Nasal cavity respiratory epithelium epithelial cell of viscerocranial mucosa (primary cell): ENCODE measurements at places on chromosomes 2 and 18. TPM values are rescaled to one million over a fixed set of nuclear protein-coding genes. Genes with fewer than 3 reads are reported as not detected.

WNT6 gene
- total RNA-seq, result not detected in 2 replicates

IL36B gene
- total RNA-seq, result under 0.01 TPM in 1 of 2 replicates, not detected in the other

CCDC68 gene
- 2.4 and 8.5 TPM in 2 replicates for total RNA-seq

ZSWIM2 gene
- total RNA-seq, result not detected in 2 replicates

KRCC1 gene
- total RNA-seq, result 13.0 and 26.5 TPM in 2 replicates

GRB14 gene
- 2.6 and 3.1 TPM in 2 replicates for total RNA-seq

PRKRA gene
- 61.2 and 63.9 TPM in 2 replicates for total RNA-seq

WNT10A gene
- total RNA-seq, result 1.0 and 7.5 TPM in 2 replicates

AQP4 gene
- total RNA-seq, result 0.14 TPM in 1 of 2 replicates, not detected in the other

SULT1C3 gene
- total RNA-seq, result not detected in 2 replicates

ICOS gene
- total RNA-seq, result not detected in 2 replicates

SNRNP27 gene
- total RNA-seq, result 36.9 and 37.9 TPM in 2 replicates

MBD5 gene
- 9.9 and 21.4 TPM in 2 replicates for total RNA-seq

MTCL1 gene
- 17.8 and 37.7 TPM in 2 replicates for total RNA-seq

SOWAHC gene
- 81.3 and 97.8 TPM in 2 replicates for total RNA-seq

FAM161A gene
- total RNA-seq, result 1.0 and 1.8 TPM in 2 replicates

LOXHD1 gene
- total RNA-seq, result under 0.01 TPM in 1 of 2 replicates, not detected in the other

SLC11A1 gene
- total RNA-seq, result 0.34 and 0.64 TPM in 2 replicates

SATB2 gene
- total RNA-seq, result 0.68 and 3.5 TPM in 2 replicates

ANAPC1 gene
- total RNA-seq, result 74.8 and 97.5 TPM in 2 replicates

PSD4 gene
- 14.4 and 29.4 TPM in 2 replicates for total RNA-seq

PLCL1 gene
- total RNA-seq, result under 0.01 TPM in 2 replicates

LRRC30 gene
- total RNA-seq, result not detected in 2 replicates

RNF152 gene
- total RNA-seq, result 24.6 and 76.5 TPM in 2 replicates

RALB gene
- 53.3 and 72.5 TPM in 2 replicates for total RNA-seq

CRYGC gene
- total RNA-seq, result not detected in 2 replicates

BCL11A gene
- total RNA-seq, result 2.1 and 14.9 TPM in 2 replicates

DOK6 gene
- total RNA-seq, result 0.07 TPM in 1 of 2 replicates, not detected in the other

CCDC121 gene
- 0.68 and 1.2 TPM in 2 replicates for total RNA-seq

DSC3 gene
- total RNA-seq, result 362 and 394 TPM in 2 replicates

PIEZO2 gene
- total RNA-seq, result 0.07 TPM in 1 of 2 replicates, not detected in the other

UGT1A4 gene
- under 0.01 and 1.8 TPM in 2 replicates for total RNA-seq

ACOXL gene
- total RNA-seq, result not detected in 2 replicates

ARHGAP28 gene
- total RNA-seq, result under 0.01 and 6.0 TPM in 2 replicates

STEAP3 gene
- 8.9 and 68.3 TPM in 2 replicates for total RNA-seq

LPIN1 gene
- total RNA-seq, result 15.7 and 16.1 TPM in 2 replicates

FOXD4L1 gene
- under 0.01 and 0.21 TPM in 2 replicates for total RNA-seq

C2orf49 gene
- total RNA-seq, result 28.3 and 38.6 TPM in 2 replicates

SERPINB12 gene
- 0.28 and 0.34 TPM in 2 replicates for total RNA-seq

CMPK2 gene
- total RNA-seq, result 0.34 and 0.57 TPM in 2 replicates

ALKAL2 gene
- not detected in 2 replicates for total RNA-seq

MC5R gene
- total RNA-seq, result not detected in 2 replicates

LBX2 gene
- total RNA-seq, result 0.68 and 1.00 TPM in 2 replicates

SNORC gene
- 0.34 and 1.1 TPM in 2 replicates for total RNA-seq

GALNT1 gene
- 67.0 and 99.4 TPM in 2 replicates for total RNA-seq

HOXD9 gene
- not detected in 2 replicates for total RNA-seq

CPLX4 gene
- not detected in 2 replicates for total RNA-seq

EFEMP1 gene
- total RNA-seq, result 51.9 and 213 TPM in 2 replicates

OXER1 gene
- 0.07 TPM in 1 of 2 replicates, not detected in the other for total RNA-seq

TOGARAM2 gene
- total RNA-seq, result not detected in 2 replicates

DGKD gene
- 13.8 and 15.0 TPM in 2 replicates for total RNA-seq

HJURP gene
- under 0.01 and 0.14 TPM in 2 replicates for total RNA-seq

MAP3K19 gene
- not detected in 2 replicates for total RNA-seq

SPATA3 gene
- total RNA-seq, result not detected in 2 replicates

IAH1 gene
- total RNA-seq, result 35.2 and 38.4 TPM in 2 replicates

FAM228B gene
- total RNA-seq, result 6.2 and 7.8 TPM in 2 replicates
